ENCODE measurements at places on chromosomes 3 and 15. TPM values are rescaled to one million over a fixed set of nuclear protein-coding genes. Genes with fewer than 3 reads are reported as not detected.

Gene OR5K2
- total RNA-seq = not detected

Gene HRH1
- 4.6 TPM for total RNA-seq

Gene P2RY14
- 0.34 TPM for total RNA-seq

Gene SKIC8
- total RNA-seq = 31.3 TPM

Gene ZNF197
- total RNA-seq = 14.8 TPM

Gene MKRN3
- 2.1 TPM for total RNA-seq

Gene AGTR1
- total RNA-seq = not detected

Gene SPINK8
- not detected for total RNA-seq

Gene PPM1L
- 6.4 TPM for total RNA-seq

Gene CAMK1
- 47.4 TPM for total RNA-seq

Gene CCR5
- total RNA-seq = 0.29 TPM

Gene GOLGA6L10
- total RNA-seq = 2.6 TPM

Gene XCR1
- total RNA-seq = not detected

Gene GOLGA6L7
- total RNA-seq = not detected

Gene GPR87
- total RNA-seq = 2.2 TPM

Gene TNK2
- 94.8 TPM for total RNA-seq

Gene TNFAIP8L3
- 0.14 TPM for total RNA-seq

Gene BCL2A1
- 67.2 TPM for total RNA-seq

Gene GOLGB1
- total RNA-seq = 33.1 TPM

Gene SLC6A20
- total RNA-seq = not detected

Gene HES1
- 0.91 TPM for total RNA-seq

Gene ZDHHC23
- 3.6 TPM for total RNA-seq

Gene LYSMD4
- total RNA-seq = 11.7 TPM

Gene C3orf22
- total RNA-seq = not detected

Gene RPS17
- total RNA-seq = 2,812 TPM

Gene HHATL
- not detected for total RNA-seq

Gene CRABP1
- not detected for total RNA-seq

Gene TMEM45A
- total RNA-seq = 1.5 TPM

Gene SPPL2A
- 130 TPM for total RNA-seq

Gene RBP2
- not detected for total RNA-seq

Gene DPPA2
- total RNA-seq = not detected

Gene P2RY1
- total RNA-seq = 1.7 TPM

Gene HIGD2B
- total RNA-seq = 0.22 TPM

Gene CPN2
- total RNA-seq = not detected

Gene CLDN18
- total RNA-seq = not detected

Gene PRSS50
- 0.07 TPM for total RNA-seq

Gene ANKRD63
- total RNA-seq = not detected

Gene C3orf70
- 0.05 TPM for total RNA-seq

Gene UBA7
- 98.6 TPM for total RNA-seq

Gene CILP
- not detected for total RNA-seq

Gene FAM98B
- total RNA-seq = 32.4 TPM

Gene ANKRD34C
- total RNA-seq = not detected

Gene LRRC49
- total RNA-seq = 0.41 TPM

Gene SERINC4
- 0.23 TPM for total RNA-seq

Gene RTP3
- total RNA-seq = not detected

Gene IL5RA
- 1.5 TPM for total RNA-seq

All from activated T-cell treated with anti-CD3 and anti-CD28 coated beads, Interleukin-2, amount 50 U/mL, for 72 hours (primary cell).